NCI-H2081 (cell line): ENCODE measurements at places on chromosomes 11 and 22.

DNA sequence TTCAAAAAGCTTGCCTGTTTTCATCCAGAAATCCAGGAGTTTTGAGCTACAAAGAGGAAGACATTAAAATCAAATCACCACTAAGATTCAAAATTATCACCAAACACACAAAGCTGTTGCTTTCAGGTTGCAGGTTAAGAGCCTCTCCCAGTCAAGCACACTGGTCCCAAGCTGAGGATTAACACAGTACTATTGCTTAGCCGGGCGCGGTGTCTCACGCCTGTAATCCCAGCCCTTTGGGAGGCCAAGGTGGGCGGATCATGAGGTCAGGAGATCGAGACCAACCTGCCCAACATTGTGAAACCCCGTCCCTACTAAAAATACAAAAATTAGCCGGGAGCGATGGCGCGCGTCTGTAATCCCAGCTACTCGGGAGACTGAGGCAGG, 1165.1 kb downstream of the LRRC4C start:
- no peak for DNase-seq

DNA sequence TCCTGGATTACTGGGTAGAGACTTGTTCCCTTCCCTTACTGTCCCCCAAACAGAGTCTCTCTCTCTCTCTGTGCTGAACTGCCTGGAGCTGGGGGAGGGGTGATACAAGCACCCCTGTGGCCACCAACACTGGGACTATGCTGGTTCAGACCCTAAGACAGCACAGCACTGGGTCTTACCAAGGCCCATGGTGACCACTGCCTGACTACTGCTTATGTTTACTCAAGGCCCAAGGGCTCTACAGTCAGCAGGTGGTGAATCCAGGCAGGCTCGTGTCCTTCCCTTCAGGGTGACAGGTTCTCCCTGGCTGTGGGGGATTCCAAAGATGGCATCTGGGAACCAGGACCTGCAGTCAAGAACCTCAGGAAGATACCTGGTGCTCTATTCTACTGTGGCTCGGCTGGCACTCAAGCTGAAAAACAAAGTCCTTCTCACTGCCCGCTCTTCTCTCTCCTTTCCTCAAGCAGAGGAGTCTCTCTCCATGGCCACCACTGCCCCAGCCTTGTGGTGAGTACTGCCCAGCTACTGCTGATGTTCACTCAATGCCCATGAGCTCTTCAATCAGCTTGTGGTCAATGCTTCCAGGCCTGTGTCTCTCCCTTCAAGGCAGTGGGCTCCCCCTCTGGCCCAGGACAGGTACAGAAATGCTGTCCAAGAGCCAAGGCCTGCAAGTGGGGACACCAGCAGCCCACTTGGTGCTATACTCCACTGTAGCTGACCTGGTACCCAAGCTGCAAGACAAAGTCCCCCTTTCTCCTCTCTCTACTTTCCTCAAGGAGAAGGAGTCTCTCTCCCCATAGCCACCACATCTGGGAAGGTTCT, 41.8 kb upstream of the SHANK2 start:
- DNase-seq, result no peak

DNA sequence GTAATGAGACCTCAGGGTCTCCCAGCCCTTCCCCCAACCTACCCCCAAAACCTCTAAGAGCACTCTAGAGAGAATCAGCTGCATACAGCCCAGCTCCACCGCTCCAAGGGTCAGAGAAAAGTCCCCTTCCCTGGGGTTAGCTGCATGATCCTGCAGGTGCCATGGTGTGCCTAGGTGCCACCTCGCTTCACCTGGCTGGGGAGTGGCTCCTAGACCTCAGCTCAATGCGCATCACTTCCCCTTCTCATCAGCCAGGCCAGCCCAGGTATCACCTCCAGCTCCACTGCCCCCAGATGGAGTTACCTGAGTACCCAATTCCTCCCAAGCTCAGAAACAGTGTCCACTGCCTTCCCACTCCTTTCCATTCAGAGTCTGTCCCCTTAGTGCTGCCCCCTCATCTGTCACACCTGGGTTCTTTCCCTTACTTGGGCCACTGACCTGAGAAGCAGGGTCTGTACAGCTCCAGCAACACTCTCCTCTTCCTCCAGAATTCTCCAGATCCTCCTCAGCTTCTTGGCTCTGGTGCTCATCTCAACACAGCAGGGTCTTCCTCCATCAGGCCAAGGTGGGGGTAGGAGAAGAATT, 1.3 kb downstream of the STARD10 start:
- no peak for DNase-seq

GRCh38 chr22:30609260-30610185, 2.5 kb downstream of the TCN2 start:
- no peak for DNase-seq

GRCh38 chr11:106012744-106013143, 9.3 kb downstream of the MSANTD4 start:
- DNase-seq, result no peak

- no peak for DNase-seq
Measured at GRCh38 chr11:64018310-64018709, 17.4 kb upstream of the FLRT1 start.

GRCh38 chr11:13760115-13760514, 91.6 kb downstream of the FAR1 start:
- no peak for DNase-seq

GRCh38 chr11:108027057-108027456, 18.4 kb downstream of the CUL5 start:
- DNase-seq, result no peak

DNA sequence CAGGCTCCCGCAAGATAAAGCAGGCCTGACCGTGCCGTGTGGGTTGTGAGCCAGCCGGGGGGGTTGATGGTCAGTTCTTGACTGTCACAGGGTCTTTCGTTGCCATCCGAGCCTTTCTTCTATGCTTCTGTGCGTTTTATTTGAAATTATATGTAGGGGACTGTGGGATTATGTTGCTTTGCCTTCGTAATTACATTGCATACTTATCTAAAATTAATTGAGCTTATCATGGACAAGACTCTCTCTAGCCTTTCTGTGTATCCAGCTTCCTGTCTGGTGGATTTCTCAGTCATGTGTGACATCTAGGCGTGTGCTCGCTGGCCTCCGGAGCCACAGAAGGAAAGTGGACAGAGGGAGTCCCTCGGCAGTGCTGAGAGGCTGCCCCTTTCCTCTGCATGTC, 93.2 kb downstream of the TBC1D22A start:
- no peak for DNase-seq

DNA sequence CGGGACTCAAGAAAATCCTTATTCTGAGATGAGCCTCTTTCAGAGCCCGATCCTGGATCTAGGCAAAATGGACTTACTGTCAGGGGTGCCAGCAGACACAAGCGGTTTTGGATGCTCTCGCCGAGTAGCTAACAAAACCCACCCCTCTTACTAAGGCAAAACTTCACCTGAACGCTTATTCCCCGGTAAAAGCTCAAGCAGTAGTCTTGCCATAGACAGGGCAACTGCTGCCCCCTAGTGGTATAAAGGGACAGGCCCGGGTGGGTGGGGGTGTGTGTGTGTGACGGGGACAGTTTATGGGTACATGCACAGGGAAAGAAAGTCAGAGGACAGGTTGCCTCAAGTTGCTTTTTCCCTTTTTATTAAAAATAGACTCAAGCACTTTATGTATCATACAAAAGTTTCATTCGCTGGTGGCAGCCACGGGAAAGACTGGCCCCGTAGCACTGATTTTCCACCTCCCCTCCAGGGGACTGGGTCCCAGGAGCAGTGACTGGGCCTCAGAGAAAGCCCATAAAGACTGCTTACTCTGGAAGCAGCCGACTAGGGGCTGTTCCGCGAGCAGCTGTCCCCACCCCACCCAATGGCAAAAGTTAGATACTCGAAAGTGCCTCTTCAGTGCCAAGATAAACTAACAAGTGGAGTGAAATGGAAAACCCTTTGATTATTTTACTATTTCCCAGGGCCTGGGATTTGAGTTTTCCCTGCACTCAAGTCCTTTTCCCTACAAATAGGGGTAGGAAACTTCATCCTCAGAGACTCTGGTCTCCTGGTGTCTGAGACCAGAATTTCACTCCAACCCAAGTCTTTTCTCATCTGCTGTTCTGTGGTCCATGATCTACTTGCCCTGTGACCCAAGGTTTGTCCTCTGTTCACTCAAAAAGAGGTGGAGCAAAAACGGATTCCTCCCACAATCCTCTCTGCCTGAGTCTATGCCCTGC, 4.7 kb downstream of the YPEL4 start:
- DNase-seq, result peak; percentile 55

DNA sequence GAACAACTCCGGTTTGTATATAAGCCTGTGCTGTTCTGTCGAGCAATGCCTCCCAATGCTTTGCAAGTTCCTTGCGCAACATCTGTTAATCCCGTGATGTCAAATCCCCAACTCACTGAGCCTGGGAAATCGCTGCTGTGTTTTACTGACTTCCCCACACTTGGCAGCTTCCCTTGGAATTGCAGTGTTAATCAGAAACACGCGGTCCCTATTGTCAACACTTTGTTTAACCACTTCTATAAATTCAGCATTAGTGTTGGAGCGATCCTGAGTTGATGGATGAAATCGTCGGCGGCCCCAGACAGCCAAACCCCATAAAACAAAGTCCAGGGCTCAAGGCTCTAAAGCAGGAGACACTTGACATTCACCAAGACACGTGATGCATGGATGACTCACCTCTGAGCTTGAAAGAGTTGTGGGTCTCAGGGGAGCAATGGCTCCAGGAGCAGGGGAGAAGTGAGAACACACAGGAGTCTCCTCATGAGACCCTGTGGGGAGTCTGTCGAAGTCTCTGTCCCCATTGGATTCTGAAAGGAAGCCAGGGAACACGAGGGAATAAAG, 555.3 kb downstream of the MIAT start:
- no peak for DNase-seq

GRCh38 chr11:84655712-84656111, 971.4 kb downstream of the DLG2 start:
- DNase-seq, result no peak

DNA sequence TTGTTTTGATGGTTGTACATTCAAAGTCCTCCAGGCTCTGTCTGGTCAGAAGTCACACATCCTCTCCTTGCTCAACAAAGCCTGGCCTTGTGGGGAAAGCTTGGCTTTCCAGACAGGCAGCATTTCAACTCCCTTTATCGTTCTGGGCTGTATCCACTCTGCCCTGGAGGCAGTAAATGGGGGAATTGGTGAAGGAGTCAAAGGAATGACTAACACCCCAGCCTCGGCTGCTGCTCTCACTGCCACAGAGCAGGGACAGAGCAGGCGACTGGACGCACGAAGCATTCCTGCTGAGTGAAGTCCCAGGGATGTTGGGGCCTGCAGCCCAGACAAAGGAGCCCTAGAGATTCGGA, 52.8 kb downstream of the WNT11 start:
- no peak for DNase-seq

GRCh38 chr11:45451766-45452440, 165.8 kb upstream of the SYT13 start:
- no peak for DNase-seq

DNA sequence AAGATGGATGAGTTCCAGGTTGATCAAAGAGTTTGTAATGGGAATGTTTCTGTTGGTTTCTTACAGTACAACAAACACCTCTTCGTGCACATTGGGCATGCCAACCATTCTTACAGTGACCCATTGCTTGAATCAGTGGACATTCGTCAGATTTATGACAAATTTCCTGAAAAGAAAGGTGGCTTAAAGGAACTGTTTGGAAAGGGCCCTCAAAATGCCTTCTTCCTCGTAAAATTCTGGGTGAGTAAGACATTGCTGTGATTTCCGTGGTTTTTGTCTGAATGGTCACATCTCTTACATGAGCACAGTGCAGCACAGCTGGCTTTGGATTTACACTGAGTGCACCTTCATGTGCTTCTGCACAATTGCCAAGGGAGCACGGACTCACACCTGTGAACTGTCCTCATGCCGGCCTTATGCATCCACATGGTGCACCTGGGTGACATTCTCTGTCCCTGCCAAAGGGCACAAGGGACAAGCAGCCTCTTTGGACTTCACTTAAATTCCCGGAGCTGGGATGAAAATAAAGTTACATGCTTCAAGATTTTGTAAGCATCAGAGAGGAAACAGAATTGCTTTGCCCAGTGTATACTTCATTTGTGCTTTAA, 107.1 kb upstream of the RASSF10 start:
- DNase-seq, result no peak

DNA sequence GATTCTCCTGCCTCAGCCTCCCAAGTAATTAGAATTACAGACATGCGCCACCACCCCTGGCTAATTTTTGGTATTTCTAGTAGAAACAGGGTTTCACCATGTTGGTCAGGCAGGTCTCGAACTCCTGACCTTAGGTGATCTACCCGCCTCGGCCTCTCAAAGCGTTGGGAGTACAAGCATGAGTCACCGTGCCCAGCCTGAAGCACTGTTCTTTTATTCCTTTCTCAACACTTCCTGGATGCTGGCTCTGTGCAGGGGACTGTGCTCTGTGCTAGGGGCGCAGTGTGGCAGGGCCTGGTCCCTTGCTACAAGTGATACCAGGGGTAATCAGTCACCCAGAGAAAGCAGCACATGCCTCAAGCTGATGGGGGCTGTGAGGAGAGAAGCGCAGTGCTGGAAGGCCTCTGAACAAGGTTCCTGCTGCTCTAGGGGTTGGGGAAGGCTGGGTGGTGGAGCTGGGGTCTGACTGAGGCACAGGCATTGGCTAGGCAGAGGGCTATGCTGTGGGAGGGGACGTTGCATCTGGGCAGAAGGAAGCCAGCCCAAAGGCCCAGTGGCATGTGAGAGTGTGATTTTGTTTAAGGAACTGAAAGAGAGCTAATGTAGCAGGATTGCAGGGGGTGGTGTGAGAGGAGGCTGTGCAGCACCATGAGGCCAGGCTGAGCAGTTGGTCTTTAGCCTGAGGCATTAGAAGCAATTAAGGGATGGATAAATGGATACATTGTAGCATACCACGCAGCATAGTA, 42.5 kb downstream of the CABIN1 start:
- no peak for DNase-seq

- no peak for DNase-seq
Measured at GRCh38 chr11:15795378-15795777, 561.0 kb downstream of the SOX6 start.

- no peak for DNase-seq
Measured at GRCh38 chr11:44674809-44675208, 52.0 kb upstream of the TSPAN18 start.

- no peak for DNase-seq
Measured at GRCh38 chr11:13016415-13016814, 7.3 kb downstream of the RASSF10 start.

GRCh38 chr22:20857247-20857643, 1.4 kb downstream of the PI4KA start:
- no peak for DNase-seq

DNA sequence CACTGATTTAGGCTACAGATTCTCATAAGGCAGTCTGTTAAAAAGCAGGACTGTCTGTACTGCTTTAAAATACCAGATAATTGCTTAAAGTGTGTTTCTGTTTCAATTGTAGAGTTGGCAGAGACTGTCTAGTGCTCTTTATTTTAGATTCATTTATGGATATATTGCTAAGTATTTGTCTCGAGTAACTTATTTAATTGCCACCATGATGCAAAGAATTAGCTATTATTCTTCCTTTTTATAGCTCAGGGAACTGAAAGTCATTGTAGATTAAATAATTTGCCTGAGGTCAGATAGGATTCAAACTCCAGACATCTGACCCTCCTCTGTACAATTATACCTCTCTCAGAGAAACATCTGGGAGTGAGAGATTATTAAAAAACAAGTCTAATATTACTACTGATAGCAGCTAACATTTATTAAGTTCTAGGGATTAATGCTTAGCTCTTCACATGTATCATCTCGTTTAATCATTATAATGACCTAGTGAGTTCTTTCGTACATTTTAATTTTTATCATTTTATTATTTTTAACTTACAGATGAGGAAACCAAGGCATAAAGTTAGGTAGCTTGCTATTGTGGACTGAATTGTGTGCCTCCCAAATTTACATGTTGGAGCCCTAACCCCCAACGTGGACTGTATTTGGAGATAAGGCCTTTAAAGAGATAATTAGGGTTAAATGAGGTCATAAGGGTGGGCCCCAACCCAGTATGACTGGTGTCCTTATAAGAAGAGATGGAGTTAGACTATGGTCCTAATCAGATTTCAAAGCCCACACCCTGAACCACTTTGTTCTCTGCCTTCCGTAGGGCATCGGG, 19.7 kb upstream of the RAG2 start:
- no peak for DNase-seq
